Peyer's patch (tissue), 4 donors: ENCODE measurements at places on chromosomes 12 and 14. TPM values are rescaled to one million over a fixed set of nuclear protein-coding genes. Genes with fewer than 3 reads are reported as not detected.

KRT78 gene
- total RNA-seq = not detected

CHD8 gene
- total RNA-seq = 82.6 TPM

ZDHHC22 gene
- 0.57 TPM for total RNA-seq

RNF212B gene
- total RNA-seq = not detected

ASCL1 gene
- total RNA-seq = not detected

SLC17A8 gene
- 61.9 TPM for total RNA-seq

PTPRR gene
- total RNA-seq = 30.3 TPM
